AML-193 (cell line): ENCODE measurements at places on chromosomes 12 and 14.

DNA sequence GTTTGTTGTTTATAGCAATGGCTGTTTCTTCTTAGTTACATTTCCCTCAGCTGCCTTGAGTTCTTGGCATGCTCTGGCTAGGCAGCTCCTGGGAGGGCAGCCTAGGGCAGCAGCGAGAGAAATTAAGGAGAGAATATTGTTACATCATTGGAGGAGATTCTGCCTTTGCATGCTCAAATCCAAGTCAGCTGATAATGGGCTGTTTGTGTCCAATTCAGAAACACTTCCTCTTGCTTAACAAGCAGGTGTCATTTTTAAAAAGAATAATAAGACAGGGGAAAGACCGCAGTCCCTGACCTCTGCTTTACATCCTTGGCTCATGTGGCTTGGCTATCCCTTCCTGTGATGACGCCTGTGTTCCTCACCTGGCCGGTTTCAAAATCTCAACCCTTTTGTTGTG is 76.9 kb downstream of the ESR2 start:
- DNase-seq = no peak

GRCh38 chr12:82659343-82660207 is 27.1 kb upstream of the TMTC2 start:
- no peak for DNase-seq

GRCh38 chr12:1777798-1778197 is 42.6 kb upstream of the LRTM2 start:
- DNase-seq = no peak

DNA sequence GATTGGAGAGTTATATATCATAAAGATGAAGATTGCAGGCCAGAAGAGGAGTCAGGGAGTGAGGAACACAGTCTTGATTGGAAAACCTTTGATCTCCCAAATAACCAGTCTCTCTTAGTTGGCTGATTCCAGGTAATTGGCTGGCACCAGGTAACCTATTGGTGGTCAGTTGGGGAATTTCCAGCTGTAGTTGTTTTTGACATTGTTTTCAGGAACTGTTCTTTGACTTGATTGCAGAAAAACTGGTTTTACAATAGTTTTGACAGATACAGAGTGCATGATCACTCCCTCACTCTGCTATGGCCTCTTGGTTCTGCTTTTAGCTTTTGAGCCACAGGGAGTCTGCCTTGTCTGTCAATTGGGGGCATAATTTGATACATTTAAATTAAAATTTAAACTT is 71.6 kb downstream of the ZNF641 start:
- peak; percentile 11 for DNase-seq

- no peak for DNase-seq
These were observed 1.1 kb downstream of the ARHGAP5 start for GRCh38 chr14:32078023-32078857.

DNA sequence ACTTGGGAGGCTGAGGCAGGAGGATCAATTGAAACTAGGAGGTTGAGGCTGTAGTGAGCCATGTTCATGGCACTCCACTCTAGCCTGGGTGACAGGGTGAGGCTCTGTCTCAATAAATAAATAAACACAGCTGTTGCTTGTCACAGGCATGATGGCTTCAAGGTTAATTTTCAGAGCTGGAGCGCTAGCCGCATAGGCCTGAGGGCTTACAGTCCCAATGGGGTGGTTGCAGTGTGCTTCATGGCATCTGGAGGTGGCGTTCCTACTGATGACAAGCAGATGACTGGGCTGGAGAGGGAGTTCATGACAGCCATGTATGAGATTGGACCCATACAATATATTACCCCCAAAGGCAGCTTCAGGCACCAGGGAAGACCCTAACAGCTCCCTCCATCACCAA is 1.6 kb upstream of the FMNL3 start:
- no peak for DNase-seq

- DNase-seq = no peak
These were observed at the start of gene RHOJ for GRCh38 chr14:63204407-63205043. TSS of gene RHOJ (plus strand) at chr14:63204443. CDS start at chr14:63204870, 427 bp downstream.

- no peak for DNase-seq
These were observed 4.1 kb downstream of the CDKN1B start for GRCh38 chr12:12721176-12721751.

DNA sequence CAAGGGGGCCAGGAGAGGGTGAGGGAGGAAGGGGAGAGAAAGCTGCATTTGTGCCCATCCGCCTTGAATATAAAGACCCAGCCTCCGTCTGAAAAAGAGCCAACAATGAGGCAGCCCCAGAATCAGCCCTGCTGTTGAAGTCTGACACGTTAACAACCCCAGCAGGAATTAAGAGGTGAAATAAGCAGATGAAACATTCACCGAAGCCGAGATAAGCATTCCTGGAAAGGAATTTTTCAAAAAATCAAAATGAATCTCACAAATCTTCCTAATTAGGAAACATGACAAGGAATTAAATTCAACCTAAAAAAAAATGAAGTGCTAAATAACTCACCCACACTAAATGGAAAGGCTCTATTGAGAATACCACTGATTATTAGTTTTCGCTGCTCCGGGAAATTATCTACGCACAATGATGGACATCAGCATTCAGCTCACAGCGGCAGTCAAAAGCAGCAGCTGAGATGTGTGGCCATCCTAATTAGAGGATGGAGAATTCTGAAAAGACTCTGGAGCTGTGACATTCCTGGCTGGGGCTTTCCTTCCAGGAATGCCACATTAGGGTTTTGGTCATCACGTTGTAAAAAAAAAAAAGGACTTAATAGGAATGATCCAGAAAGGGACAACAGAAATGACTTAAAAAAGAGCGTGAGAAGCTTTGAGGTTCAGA is 8.2 kb upstream of the PARP11 start:
- no peak for DNase-seq

DNA sequence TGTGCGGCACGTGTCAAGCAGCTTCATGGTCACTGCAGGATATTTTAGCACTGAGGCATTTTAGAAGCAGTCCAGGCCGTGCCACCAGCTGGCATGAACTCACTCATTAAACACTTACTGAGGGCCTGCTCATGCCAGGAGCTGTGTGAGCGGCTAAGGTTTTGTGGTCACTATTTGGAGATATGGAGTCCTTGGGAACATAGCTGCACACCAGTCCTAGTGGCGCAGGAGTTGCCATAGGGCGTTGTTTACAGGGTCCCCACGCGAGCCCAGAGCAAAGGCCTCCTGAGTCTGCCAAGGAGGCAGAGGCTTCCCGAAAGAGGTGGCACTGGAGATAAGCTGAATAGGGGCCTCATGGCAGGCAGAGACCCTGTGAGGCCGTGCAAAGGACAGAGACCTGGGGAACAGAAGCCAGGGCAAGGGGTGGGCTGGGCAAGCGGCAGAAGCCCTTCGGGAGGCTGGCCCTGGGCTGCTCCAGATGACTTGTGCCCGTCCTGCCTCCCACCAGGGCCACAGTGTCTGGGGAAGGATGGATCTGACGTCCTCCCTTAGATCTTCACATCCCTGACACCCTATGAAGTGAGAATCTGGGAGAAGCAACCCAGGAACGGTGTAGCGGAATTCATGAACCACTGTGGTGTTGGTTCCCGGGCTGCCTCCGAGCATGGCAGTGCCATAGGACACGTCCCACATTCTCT is 38.9 kb downstream of the SFSWAP start:
- DNase-seq = no peak

- DNase-seq = no peak
These were observed 988.4 kb downstream of the FLRT2 start for GRCh38 chr14:86518298-86518697.

GRCh38 chr14:70905301-70905700 is 2.0 kb upstream of the PCNX1 start:
- DNase-seq = no peak

DNA sequence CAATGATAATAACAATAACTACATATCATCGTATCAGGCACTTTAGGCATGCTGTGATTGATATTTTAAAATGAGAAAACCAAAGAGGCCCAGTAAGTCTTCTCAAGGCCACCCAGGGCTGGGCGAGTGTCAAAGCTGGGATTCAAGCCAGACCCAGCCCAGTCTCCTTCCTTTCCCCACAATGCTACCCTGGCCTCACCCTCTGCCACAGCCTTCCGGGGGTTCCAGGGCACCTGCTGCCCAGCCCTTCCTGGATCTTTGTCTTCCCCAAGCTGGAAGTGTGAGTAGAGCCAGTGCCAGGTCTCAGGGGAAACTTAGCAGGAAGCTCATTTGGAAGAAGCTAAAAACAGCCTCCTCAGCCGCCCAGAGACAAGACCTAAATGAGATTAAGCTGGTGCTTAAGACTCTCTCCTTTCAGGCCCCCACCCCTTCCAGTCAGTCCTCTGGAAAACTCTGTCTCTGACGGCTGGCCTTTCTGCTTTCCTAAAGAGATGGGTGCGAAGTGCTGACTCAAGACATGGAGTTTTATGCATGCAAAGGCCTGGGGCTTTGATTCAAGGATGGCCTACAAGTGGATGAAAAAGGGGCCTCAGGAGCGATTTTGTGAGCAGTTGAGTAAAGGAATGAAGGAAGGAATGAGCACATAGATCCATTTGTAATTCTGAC is 184.2 kb downstream of the KCNA5 start:
- no peak for DNase-seq
